NCI-H446 (cell line): ENCODE measurements at places on chromosomes 5 and 9.

- DNase-seq, result no peak
Measured at GRCh38 chr5:155827949-155828348, 499.0 kb upstream of the SGCD start.

GRCh38 chr5:171681061-171681460, 104.6 kb upstream of the SMIM23 start:
- DNase-seq, result no peak

GRCh38 chr5:149130121-149130914, 11.0 kb upstream of the ABLIM3 start:
- DNase-seq, result no peak

GRCh38 chr5:43780586-43780985, 177.6 kb downstream of the NNT start:
- no peak for DNase-seq

GRCh38 chr5:5739490-5739945, 317.0 kb downstream of the ICE1 start:
- no peak for DNase-seq

- no peak for DNase-seq
Measured at GRCh38 chr5:45491368-45491767, 204.8 kb downstream of the HCN1 start.

DNA sequence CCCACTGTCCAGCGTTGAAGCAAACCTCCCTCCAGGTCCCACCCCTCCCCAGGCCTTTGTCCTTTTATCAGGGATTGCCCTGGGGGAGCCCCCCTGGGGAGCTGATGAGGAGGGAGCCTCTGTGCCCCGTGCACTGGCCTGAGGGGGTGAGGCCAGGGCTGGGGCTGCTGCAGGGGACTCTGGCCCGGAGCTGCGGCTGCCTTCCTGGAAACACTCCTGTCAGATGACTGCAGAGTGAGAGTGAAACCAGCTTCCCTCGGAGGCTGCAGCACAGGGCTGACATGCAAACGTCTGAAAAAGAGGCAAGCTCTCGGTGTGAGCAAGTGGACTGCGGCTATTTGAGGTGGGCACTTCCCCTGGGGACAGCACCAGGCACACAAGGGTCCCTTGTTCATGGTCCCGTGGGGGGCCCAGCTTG, 4.6 kb upstream of the TRAF2 start:
- DNase-seq, result no peak

DNA sequence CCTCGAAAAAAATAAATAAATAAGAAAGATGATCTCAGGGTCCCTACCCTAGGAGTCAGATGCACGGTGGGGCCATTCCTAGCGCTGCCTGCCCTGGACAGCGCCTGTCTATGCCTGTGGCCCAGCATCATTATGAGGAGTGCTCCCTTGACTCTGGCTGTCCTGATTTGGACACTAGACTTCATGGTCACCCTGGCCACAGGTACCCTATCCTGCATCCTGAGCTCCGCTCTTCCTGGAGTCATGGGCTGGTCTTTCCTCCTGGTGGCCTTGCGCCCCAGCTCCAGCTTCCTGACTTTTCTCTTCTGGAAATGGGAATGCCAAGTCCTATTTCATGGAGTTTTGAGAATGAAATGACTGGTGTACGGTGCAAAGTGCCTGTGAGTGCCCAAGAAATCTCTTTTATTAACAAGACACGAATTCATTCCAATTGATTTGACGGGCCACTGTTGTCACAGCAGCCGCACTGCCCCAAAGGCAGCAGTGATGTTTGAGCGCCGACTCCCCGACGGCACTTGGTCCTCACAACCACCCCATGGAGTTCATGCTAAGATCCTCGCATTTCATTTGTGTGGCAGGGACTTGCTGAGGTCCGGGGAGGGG, 564 bp upstream of the AIF1L start:
- DNase-seq, result no peak
